ENCODE measurements at places on chromosomes 6 and 20. TPM values are rescaled to one million over a fixed set of nuclear protein-coding genes. Genes with fewer than 3 reads are reported as not detected.
A peak's percentile ranks its signal among the peaks of the same experiment; 100 is the strongest.

- H3K4me3 ChIP-seq: peak overlapping the region; percentile 85
- H3K4me1 ChIP-seq: peaks cover 42% of the 10 kb centered on the region
- H3K27ac ChIP-seq: peak overlapping the region; percentile 99
- DNase-seq: no peak
- no peaks in the 10 kb centered on the region for H3K27me3 ChIP-seq
- H3K36me3 ChIP-seq: peaks cover 4% of the 10 kb centered on the region
Measured at GRCh38 chr20:31718952-31719643, 3.6 kb downstream of the BCL2L1 start.

GRCh38 chr6:129778793-129779192 is 68.8 kb upstream of the ARHGAP18 start:
- DNase-seq: no peak
- H3K27me3 ChIP-seq: no peaks in the 10 kb centered on the region
- no peaks in the 10 kb centered on the region for H3K36me3 ChIP-seq
- no peak overlapping the region for H3K4me3 ChIP-seq

DNA sequence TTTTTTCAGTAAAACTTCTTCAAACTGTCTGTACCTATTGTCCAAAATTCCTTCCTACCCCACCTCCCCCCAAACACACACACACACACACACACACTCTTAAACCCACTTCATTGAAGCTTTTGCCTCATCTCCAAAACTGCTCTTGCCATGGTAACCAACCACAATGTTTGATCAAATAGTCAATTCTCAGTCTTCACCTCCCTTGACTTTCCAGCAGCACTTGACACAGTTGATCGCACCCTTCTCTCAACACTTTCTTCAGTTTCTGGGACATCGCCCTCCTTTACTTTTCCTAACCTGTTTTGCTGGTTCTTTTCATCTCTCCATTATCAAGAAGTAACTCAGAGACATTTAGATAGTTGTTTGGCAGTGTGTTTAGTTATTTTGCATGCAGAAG is 71.5 kb upstream of the COL21A1 start:
- H3K27me3 ChIP-seq: no peaks in the 10 kb centered on the region
- no peaks in the 10 kb centered on the region for H3K36me3 ChIP-seq
- no peak overlapping the region for H3K27ac ChIP-seq
- H3K4me3 ChIP-seq: no peak overlapping the region

The SIRPD gene
- not detected for polyA plus RNA-seq
